Stimulated activated CD4-positive, alpha-beta T cell treated with anti-CD3 and anti-CD28 coated beads, Interleukin-15, amount 100 ng/mL, for 48 hours (primary cell): ENCODE measurements at places on chromosomes 12 and 14.

GRCh38 chr14:57754527-57754926, 111.4 kb downstream of the SLC35F4 start:
- DNase-seq = no peak

GRCh38 chr14:90248594-90248993, 7.8 kb upstream of the PSMC1 start:
- DNase-seq = no peak

GRCh38 chr12:6492838-6493496, at the start of gene MRPL51:
Gene MRPL51, minus strand, starts transcription at chr12:6493262. Its CDS starts 126 bp downstream, at chr12:6493136.
- DNase-seq = peak; percentile 95

DNA sequence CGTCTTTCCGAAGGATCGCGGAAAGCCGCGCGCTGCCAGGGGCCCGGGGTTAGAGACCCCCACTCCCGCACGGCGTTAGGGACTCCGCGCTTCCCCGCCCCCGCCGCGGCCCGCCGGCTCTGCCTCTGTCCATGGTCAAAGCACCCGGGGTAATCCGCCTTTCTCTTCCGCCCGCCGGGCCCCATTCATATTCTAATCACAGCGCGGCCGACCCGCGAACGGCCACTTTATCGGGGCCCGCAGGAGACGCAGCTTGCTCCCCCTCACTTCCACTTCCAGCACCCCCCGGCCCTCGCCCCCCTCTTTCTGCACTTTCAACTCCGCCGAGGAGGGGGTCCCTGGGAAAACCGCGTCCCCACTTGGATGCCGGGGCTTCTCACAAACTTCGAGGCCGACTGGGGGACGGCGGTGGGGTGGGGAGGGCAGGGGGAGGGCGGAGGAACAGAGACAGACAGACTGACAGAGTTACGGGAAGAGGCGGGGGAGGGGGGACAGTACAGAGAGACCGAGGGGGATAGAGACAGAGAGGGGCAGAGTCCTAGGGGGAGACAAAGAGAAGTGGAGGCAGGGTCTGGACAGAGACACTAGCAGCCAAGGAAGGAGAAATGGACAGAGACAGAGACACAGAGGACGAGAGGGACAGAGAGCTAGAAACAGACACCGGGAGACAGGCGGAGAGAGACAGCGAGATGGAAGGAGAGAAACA, 1.1 kb upstream of the RFX4 start:
- DNase-seq = no peak

- no peak for DNase-seq
Measured at GRCh38 chr12:124686370-124687173, 119.2 kb upstream of the NCOR2 start.

GRCh38 chr14:67418401-67419191, 6.6 kb upstream of the PLEK2 start:
- no peak for DNase-seq

GRCh38 chr14:35992816-35993683, 166.9 kb downstream of the BRMS1L start:
- no peak for DNase-seq

DNA sequence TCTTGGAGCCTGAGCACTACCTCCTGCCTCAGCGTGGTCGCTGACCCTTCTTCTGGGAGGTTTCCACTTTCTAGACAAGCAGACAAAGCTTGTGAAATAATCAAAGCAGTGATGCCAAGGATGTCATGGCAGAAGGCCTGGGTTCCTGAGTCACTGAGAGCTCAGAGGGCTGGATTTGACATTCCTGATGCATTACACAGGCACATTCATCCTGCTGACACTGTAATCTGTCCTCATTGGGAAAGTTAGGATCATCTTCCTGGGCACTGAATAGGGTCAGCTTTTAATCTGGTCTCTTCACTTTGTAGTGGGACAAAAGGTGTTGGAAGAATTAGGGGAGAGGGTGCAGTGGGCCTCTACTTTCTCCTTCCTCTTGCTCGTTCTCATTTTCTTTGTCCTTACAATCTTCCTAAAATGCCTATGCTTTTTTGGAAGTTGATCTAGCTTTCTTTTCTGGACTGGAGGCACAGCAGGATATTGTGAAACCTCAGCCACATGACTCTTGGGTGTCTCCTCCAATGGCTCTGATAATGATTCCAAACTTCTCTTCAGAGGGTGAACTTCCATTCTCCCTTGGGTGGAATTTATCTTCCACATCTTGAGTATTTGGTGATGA, 29.6 kb downstream of the EEA1 start:
- DNase-seq = no peak

- no peak for DNase-seq
Measured at GRCh38 chr12:116087962-116088361, 189.5 kb downstream of the MED13L start.

DNA sequence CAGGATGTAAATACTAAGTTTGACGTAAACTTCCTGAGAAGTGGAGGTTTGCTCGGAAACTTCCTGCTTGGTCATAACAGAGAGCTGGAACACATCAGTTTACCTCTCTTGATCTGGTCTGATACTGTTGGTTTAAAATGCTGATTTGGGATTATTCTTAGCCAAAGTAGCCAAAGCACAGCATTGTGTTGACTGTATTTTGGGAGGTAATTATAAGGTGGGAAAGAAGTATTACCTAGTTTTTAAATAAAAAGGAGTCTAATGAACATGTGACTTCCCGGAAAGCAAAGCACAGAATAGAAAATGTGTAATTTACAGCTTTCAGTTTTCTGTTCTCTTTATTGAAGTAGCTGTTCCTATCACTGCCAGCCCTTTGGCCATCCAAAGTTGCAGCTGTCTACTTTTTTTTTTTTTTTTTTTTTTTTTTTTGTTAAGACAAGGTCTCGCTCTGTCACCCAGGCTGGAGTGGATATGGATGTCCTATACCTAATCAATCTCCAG, 52.2 kb upstream of the SRP54 start:
- DNase-seq = no peak

DNA sequence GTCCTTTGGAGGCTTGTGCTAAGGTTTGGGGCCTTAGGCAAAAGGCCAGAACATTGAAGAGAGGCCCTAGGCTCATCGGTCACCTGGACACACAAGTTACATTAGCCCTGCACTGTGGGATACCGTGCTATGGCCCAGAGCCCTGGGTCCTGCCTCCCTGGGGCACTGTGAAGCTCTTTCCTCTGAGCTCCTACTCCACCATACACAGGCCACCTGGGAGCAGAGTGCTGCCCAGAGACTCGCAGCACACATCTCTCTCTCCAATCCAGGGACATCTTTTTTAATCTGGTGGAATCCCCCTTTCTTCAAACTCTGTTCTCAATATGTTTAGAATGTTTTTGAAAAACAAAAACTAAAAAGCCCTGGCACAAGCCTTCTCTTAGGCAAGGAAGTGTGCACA, 314.2 kb upstream of the RGS6 start:
- DNase-seq = no peak

- no peak for DNase-seq
Measured at GRCh38 chr14:92991536-92991935, 68.6 kb downstream of the CHGA start.

- DNase-seq = no peak
Measured at GRCh38 chr12:22858849-22859570, 234.0 kb downstream of the ETNK1 start.

GRCh38 chr14:21105095-21105494, 4.2 kb downstream of the TMEM253 start:
- DNase-seq = no peak

- DNase-seq = no peak
Measured at GRCh38 chr14:28596391-28596790, 170.2 kb upstream of the FOXG1 start.

GRCh38 chr14:101961011-101961721, 3.2 kb upstream of the DYNC1H1 start:
- DNase-seq = peak; percentile 72

- peak; percentile 83 for DNase-seq
Measured at GRCh38 chr12:120012067-120012621, 23.1 kb downstream of the BICDL1 start.

GRCh38 chr12:3550839-3551238, 59.8 kb downstream of the PRMT8 start:
- no peak for DNase-seq

DNA sequence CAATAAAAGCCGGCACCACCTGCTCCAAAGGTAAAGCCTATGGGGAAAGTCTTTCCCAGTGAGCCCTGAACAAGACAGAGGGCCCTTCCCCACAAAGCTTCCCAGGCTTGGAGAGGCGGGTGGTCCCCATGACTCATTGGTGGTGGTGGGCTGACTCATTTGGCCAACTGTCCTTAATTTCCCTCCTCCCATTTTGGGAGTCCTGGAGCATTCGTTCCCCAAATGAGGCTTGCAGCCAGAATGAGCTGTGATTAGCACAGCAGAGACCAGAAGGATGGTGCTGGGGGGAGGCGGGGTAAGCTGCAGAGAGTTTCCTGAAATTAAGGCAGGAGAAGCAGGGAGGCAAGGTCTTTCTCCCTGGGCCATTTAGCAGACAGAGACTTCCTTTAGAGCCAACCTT, 241.7 kb downstream of the DPF3 start:
- DNase-seq = no peak

DNA sequence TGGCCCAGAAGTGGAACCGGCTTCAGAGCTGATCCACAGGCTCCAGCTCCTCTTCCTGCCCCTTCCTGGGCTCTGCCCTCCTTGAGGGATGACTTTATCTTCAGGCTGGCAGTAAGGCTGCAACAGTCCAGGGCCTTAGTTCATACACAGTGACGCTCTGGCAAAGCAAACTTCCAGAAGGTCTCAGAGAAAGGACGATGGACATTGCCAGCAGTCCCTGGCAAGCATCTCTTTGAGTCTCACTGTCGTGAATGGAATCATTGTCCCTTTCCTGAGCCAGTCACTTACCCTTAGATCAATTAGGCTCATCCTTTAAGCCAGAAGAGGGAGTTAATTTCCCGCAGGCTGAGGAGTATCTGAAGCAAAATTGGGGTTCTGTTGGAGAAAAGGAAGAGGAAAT, 8.6 kb downstream of the AK7 start:
- DNase-seq = no peak

DNA sequence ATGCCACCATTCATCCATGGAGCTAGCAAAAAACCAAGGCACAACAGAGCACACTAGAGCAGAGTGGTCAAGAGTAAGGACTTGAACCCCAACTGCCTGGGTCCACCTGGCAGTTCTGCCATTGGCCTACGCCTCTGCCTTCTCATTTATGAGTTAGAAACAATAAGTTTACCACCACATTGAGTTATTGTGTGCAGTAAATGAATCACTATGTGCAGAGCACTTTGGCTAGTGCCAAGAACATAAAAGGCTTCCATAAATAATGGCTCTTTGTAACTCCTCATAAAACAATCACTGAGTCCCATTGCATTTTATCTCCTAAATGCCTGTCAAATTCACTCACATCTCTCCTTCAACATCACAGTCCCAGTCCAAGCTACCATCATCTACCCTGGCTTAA, 86.3 kb downstream of the OTX2 start:
- DNase-seq = no peak

DNA sequence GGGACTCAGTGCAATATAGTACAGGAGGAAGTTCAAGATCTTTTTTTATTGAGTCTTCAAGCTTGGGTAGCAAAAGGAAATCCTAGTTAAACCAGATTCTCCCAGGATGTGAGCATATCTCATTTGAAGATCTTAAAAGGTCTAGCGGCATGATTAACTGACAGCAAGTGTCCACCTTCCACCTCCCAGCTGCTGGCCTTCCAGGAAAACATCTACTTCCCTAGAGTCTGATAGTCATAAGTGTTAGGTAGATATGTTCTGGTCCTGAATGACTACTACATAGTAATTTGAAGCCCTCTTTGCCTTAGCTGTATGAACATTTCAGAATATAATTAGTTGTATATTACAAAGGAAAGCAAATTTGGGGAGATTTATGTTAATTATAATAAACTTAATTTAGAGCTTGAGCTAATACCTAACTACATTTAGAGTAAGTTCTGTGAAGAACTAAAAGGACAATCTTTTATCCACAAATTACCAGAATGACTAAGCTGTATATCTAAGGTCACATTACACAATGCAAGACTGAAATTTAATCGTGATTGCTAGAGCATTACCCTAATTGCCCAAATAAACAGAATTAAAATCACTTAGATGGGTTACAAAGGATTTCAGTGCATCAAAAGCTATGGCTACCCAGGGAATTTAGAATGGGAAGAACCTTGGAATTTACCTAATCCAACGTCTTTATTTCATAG, 9.9 kb downstream of the LGR5 start:
- DNase-seq = no peak

GRCh38 chr14:100286484-100287191, 19.6 kb downstream of the SLC25A29 start:
- no peak for DNase-seq

DNA sequence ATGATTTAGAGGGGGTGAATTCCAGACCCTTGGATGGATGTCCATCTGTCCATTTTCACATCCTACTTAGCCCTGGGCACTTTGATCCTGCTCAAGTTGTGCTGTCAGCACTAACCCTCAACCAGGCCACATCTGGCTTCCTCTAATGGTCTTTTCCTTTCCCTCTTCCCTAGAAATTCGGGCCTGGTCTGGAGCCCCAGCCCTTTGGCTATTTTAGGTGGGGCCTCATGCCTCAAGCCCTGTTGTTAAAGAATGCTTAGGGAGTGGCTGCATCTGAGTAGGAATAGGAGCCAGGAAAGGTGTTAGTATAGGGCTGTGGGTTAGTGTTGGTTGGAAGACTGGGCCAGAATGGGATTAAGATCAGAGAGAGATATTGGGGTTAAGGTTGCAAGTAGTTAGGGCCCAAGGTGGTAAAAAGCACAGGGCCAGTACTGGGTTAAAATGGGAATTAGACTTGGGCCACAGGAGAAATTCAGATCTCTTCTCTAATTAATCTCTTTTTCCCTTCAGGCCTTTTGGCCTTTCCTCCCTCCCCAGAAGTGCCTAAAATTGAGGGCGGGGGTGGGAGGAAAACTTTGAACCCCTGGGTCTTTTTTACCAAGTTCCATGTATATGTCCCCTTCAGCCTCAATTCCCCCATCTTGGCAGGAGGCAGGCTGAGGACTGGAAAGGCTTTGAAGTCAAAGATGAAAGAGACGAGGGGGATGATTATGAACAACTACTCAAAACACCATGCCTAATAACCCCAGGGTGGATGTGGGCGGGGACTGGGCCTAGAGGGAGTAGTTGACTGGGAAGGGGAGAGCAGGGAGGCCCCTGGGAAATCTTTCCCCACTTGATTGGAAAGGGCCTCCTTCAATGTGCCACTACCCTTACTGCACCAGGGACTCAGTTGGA, 4.0 kb upstream of the ZNF385A start:
- DNase-seq = no peak

- DNase-seq = no peak
Measured at GRCh38 chr14:34660796-34661195, 30.8 kb upstream of the SNX6 start.

- no peak for DNase-seq
Measured at GRCh38 chr12:75634244-75635222, 123.1 kb upstream of the KRR1 start.

- DNase-seq = no peak
Measured at GRCh38 chr14:61277784-61278183, 3.4 kb downstream of the TMEM30B start.

- DNase-seq = peak; percentile 2
Measured at GRCh38 chr12:66693901-66694513, 15.1 kb upstream of the GRIP1 start.

DNA sequence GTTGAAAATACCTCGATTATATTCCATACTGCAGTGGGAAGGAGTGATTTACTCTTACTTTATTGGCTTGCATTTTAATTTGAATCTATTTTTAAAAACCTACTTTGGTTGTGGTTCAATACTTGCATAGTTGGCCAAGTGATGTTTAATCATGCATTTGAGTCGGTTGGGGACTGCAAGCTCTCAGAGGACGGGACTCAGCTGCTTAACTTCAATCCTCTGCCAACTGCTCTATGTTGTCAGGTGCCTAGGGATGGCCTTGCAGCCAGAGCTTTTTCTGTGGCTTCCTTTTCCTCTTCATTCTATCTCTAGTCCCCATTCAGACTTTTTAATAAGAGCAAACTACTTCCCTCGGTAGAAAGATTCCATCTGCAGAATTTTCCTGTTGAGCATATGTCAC, 53.4 kb upstream of the KRR1 start:
- no peak for DNase-seq

GRCh38 chr14:92143309-92143708, 21.5 kb downstream of the CPSF2 start:
- DNase-seq = no peak
